ENCODE measurements at places on chromosomes 2 and 18.

DNA sequence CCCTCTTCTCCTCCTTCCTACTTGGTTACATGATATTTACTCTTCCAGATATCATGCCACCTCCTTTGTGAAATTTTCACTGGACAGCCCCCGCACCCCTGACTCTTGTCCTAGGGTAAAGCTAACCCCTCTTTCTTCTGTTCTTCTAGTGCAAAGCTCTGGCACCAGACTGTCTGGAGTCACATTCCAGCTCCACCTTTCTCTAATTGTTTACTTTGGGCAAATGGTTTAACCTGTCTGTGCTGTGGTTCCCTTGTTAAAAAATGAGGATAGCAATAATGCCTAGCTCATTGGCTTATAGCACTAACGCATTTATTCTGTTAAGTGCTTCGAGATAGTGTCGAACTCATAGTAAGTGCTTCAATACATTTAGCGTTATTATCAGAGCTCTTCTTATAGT lies 306.2 kb downstream of the ALK start:
- no peak overlapping the region for H3K4me3 ChIP-seq
- no peak for DNase-seq
- H3K27ac ChIP-seq, result no peak overlapping the region

- no peak overlapping the region for H3K27ac ChIP-seq
- no peak for DNase-seq
- H3K4me1 ChIP-seq, result no peaks in the 10 kb centered on the region
- no peaks in the 10 kb centered on the region for H3K27me3 ChIP-seq
- no peaks in the 10 kb centered on the region for H3K36me3 ChIP-seq
- no peak overlapping the region for H3K4me3 ChIP-seq
These were observed 555.0 kb upstream of the TMEFF2 start for GRCh38 chr2:192749611-192750200.

DNA sequence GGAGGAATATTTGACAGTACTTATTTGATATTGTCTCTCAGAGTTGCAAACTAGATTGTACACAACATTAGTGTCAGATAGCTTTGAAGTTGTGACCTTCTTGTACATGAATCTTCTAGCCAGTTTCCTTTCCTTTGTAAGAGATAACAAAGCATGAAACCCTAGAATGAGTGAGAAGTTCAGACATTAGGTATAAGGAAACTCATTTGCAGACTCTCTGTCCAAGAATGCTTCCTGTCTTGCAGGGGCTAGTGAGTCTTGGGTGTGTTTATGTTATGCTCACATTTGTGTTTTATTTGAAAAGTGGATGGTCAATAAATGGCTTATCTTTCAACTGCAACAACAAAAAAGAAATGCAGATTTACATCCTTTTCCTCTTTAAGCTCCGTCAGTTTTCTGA lies 1.4 kb downstream of the BOD1L2 start:
- H3K27ac ChIP-seq, result no peak overlapping the region
- no peaks in the 10 kb centered on the region for H3K27me3 ChIP-seq
- H3K36me3 ChIP-seq, result no peaks in the 10 kb centered on the region
- no peak for DNase-seq
- no peak overlapping the region for H3K4me3 ChIP-seq
- no peaks in the 10 kb centered on the region for H3K4me1 ChIP-seq

DNA sequence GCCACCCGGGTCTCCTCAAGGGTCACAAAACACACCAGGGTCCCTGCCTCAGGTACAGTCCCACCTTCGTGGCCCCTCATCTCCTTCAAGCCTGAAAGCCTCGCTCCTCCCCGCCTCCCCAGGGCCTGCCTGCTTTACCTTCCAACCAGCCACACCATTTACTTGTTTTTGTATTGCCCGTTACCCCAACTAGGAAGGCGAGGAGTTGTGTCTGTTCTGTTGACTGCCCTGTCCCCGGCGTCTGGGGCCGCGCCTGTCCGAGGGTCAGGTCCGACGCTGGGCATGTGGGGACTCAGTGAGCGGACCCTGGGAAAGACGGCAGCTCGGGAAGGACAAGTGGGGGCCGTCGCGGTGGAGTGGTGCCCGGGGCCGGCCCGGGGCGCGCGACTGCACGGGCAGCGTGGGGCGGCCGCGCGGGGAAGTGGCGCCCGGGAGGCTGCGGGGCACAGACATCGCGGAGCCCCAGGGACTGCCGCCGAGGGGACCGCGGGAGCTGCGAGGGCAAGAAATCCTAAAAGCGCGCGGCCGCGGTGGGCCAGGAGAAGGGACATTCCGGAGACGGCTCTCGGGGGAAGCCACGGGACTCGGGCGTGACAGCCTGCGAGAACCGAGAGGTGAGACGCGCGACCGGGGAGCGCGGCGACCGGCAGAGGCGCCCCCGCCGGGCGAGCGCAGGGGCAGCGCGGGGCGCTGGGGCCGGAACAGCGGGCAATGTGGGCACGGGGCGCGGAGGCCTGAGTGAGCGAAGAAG lies 797 bp upstream of the GRHL1 start:
- peaks cover 16% of the 10 kb centered on the region for H3K27me3 ChIP-seq
- H3K4me1 ChIP-seq, result peaks cover 6% of the 10 kb centered on the region
- DNase-seq, result peak; percentile 79
- H3K4me3 ChIP-seq, result peak overlapping the region; percentile 75
- no peaks in the 10 kb centered on the region for H3K36me3 ChIP-seq

- no peaks in the 10 kb centered on the region for H3K36me3 ChIP-seq
- no peak overlapping the region for H3K27ac ChIP-seq
- H3K4me1 ChIP-seq, result no peaks in the 10 kb centered on the region
- no peak overlapping the region for H3K4me3 ChIP-seq
These were observed 144.6 kb downstream of the QPCT start for GRCh38 chr2:37489041-37489456.

DNA sequence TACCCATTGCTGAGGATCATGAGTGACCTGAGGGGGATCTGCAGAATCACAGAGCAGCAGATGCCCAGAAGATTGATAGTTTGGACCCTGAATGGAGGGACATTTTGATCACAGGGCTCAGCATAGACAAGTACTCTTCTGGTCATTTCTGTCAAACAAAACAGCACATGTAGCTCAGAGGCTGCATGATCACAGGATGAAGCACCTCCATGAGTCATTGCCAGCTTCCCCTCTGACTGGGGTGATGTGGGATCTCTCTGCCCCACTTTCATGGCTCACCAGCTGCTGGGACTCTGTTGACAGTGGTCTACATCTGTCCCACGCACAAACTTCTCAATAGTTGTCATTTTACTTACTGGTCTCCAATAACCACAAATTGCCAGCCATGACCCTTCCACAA lies 264.1 kb downstream of the RPIA start:
- H3K4me3 ChIP-seq, result no peak overlapping the region
- H3K4me1 ChIP-seq, result no peaks in the 10 kb centered on the region
- no peak overlapping the region for H3K27ac ChIP-seq
- DNase-seq, result no peak
- H3K27me3 ChIP-seq, result no peaks in the 10 kb centered on the region

GRCh38 chr2:85699325-85699724 lies 5.2 kb downstream of the GNLY start:
- H3K4me1 ChIP-seq, result no peaks in the 10 kb centered on the region
- H3K4me3 ChIP-seq, result no peak overlapping the region
- no peak overlapping the region for H3K27ac ChIP-seq

DNA sequence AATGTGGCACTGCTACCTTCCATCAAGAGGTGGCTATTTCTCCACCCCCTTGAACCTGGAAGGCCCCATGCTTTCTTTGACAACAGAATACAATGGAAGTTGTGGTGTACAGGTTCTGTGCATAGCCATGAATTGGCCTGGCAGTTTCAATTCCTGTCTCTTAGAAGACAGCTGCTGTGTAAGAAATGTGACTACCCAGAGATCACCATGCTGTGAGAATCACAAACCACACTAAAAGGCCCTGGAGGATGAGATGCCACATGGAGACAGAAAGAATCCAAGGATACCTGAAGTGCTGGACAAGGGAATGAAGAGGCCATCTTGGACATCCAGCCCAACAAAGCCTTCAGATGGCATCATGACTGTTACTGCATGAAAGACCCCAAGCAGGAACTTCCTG lies 47.7 kb upstream of the EHBP1 start:
- H3K4me3 ChIP-seq, result no peak overlapping the region
- H3K36me3 ChIP-seq, result no peaks in the 10 kb centered on the region
- H3K4me1 ChIP-seq, result peaks cover 9% of the 10 kb centered on the region
- DNase-seq, result no peak

GRCh38 chr2:153890576-153890975 lies 18.9 kb downstream of the GALNT13 start:
- no peak overlapping the region for H3K4me3 ChIP-seq
- no peaks in the 10 kb centered on the region for H3K4me1 ChIP-seq
- no peak for DNase-seq
- H3K36me3 ChIP-seq, result no peaks in the 10 kb centered on the region
- H3K27me3 ChIP-seq, result no peaks in the 10 kb centered on the region

DNA sequence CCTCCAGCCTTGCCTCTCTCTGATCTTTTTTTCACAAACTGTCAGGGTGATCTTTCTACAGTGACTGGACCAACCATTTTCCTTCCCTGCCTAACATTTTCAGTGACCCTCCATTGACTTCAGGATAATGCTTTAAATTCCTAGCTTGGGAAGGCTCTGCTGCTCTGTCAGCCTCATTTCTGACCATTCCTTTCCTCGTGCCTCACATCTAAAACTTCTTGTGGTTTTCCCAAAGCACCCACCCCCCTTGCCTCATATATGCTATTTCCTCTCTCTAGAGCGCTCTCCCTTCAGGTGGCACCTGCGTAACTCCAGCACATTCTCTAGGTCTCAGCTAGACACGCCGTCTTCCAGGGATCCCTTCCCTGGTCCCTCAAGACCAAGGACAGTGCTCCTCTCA lies 37.2 kb downstream of the DRC1 start:
- no peaks in the 10 kb centered on the region for H3K27me3 ChIP-seq
- no peaks in the 10 kb centered on the region for H3K36me3 ChIP-seq
- no peak overlapping the region for H3K4me3 ChIP-seq
- H3K27ac ChIP-seq, result peak overlapping the region; percentile 85
- no peak for DNase-seq

DNA sequence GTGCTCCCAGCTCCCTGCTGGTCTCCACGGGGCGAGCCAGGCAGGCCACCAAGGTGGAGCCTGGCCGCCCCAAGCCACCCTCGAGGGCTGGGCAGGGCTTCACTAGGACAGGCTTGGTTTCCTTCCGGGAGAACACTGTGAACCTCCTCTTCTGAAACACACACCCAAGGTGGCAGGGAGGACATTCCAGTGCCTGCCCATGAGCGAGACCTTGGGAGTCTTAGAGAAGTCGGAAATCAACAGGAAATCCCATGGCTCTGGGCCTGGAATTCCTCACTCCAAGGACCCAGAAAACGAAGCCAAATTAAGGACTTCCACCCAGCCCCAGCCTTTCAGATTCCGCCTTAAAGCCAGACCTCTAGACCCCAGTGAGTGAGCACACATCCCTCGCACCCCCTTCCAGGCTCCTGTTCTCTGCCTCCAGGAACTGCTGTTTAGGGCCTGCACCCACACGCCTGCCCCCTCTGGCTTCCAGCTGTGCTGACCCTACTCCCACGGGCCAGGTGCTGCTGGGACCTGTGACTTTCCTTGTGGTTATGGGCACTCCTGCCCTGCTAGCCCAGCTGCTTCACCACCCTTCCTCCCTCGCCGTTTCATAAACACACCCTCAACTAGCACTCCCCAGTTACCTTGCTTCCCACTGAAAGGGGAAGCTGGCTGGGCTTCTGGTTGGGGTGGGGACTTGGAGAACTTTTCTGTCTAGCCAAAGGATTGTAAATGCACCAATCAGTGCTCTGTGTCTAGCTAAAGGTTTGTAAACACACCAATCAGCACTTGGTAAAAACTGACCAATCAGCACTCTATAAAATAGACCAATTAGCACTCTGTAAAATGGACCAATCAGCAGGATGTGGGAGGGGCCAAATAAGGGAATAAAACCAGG lies 13.7 kb downstream of the GPR17 start:
- no peak overlapping the region for H3K4me3 ChIP-seq
- peaks cover 21% of the 10 kb centered on the region for H3K27me3 ChIP-seq
- H3K36me3 ChIP-seq, result no peaks in the 10 kb centered on the region
- no peak for DNase-seq

- H3K36me3 ChIP-seq, result no peaks in the 10 kb centered on the region
- H3K27ac ChIP-seq, result no peak overlapping the region
- no peaks in the 10 kb centered on the region for H3K27me3 ChIP-seq
- H3K4me3 ChIP-seq, result no peak overlapping the region
- H3K4me1 ChIP-seq, result no peaks in the 10 kb centered on the region
These were observed 211.6 kb downstream of the ANKRD30B start for GRCh38 chr18:14959550-14959949.

DNA sequence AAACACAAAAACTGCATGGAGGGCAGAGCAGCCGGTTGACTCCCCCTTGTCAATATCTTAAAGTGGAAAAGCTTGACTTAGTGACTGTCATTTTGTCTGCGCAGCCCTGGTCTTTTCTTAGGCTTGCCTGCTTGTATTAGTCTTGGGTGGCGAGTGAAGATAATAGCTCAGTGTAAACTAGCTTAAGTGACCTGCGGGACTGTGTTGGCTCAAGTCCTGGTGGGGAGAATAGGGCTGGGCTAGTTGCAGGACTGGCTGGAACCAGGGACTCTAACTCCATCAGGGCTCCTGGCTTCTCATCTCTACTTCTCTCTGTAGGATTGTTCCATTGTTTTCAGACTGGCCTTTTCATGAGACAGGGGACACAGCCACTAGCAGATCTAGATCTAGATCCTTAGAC lies 8.1 kb upstream of the ATG16L1 start:
- no peak for DNase-seq
- H3K4me1 ChIP-seq, result peaks cover 2% of the 10 kb centered on the region
- no peaks in the 10 kb centered on the region for H3K36me3 ChIP-seq
- H3K27me3 ChIP-seq, result no peaks in the 10 kb centered on the region
- H3K27ac ChIP-seq, result no peak overlapping the region
- no peak overlapping the region for H3K4me3 ChIP-seq

GRCh38 chr2:54490863-54491262 lies 34.7 kb downstream of the SPTBN1 start:
- H3K27me3 ChIP-seq, result no peaks in the 10 kb centered on the region
- DNase-seq, result no peak
- H3K27ac ChIP-seq, result no peak overlapping the region
- peaks cover 4% of the 10 kb centered on the region for H3K4me1 ChIP-seq
- no peaks in the 10 kb centered on the region for H3K36me3 ChIP-seq
- no peak overlapping the region for H3K4me3 ChIP-seq

DNA sequence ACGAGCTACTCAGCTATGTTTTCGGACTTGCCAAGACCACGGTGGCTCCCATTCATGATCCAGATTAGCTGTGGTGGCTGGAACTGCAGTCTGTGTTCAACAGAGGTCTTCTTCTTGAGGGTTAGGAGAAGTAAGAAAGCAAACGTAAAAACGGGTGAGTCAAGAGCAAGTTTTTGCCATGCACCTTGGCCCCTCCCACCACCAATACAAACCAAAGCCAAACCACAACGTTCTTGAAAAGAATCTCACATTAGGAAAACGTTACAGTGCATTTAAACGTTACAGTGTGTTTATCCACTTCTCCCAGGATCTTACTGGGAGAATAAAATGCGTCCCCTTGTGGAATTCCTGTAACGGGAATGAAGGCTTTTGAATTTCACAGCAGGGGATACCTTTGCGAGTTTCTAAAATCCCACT lies 725 bp downstream of the FBXO48 start:
- H3K36me3 ChIP-seq, result no peaks in the 10 kb centered on the region
- H3K4me3 ChIP-seq, result peak overlapping the region; percentile 74
- H3K27me3 ChIP-seq, result no peaks in the 10 kb centered on the region
- H3K4me1 ChIP-seq, result peaks cover 4% of the 10 kb centered on the region
- H3K27ac ChIP-seq, result peak overlapping the region; percentile 43
- peak; percentile 27 for DNase-seq
